ENCODE measurements at places on chromosomes 1 and 21.

GRCh38 chr1:67939942-67940341 is 106.7 kb upstream of the GNG12 start:
- no peak for DNase-seq

GRCh38 chr1:178620584-178621475 is 104.2 kb upstream of the RALGPS2 start:
- no peak for DNase-seq

- DNase-seq, result no peak
Observed at GRCh38 chr1:33045246-33045645, 8.6 kb upstream of the AK2 start.

DNA sequence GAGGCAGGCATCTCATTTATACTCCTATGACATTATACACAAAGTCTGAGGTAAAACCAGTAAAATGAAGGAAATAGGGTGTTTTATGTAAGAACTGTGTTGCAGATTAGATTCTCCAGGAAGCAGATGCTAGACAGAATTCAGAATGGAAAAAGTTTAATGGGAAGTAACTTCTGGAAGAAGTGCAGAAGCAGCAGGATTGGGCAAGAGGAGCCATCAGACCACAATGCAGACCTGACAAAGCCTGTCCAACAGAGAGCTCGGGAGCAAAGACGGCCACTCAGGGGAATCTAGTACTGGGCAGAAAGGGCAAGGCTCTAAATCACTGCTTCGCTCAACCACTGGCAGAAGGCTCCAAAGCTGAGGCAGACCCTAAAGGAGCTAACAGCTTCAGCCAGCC is 33.7 kb downstream of the FBXO42 start:
- DNase-seq, result no peak

DNA sequence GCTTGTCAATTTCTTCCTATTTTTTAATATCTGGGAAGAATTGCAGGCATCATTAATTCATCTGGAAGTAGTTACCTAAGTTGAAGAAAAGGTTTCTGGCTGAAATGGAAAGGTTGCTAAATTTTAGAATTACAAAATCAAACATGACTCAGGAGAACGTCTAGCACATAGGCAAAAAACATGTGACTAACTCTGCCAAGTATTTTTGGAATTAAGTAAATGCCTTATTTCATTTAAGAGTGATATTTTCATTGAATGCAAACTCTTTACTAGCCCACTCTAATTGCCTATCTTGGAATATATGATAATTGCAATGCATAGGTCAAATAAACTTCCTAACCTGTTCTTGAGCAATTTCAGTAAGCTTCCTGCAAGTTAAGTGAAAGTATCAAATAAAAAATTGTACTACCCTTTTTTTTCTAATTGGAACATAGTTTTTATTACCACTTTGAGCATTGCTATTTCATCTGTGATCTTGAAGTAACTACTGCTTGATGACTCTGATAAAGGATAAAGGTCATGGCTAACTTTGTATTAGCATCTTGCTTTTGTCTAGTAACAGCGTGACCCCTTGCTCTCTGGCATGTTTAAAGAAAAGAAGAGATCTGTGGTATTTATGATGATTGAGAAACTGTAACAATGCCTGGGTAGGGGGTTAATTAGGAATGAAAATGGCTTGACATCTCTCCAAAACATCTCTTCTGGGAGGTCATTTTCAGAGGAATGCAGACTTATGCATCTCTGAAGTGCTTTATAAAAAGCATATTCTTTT is 208.3 kb upstream of the NCAM2 start:
- no peak for DNase-seq

- DNase-seq, result no peak
Observed at GRCh38 chr1:106961646-106962045, 94.8 kb upstream of the PRMT6 start.

DNA sequence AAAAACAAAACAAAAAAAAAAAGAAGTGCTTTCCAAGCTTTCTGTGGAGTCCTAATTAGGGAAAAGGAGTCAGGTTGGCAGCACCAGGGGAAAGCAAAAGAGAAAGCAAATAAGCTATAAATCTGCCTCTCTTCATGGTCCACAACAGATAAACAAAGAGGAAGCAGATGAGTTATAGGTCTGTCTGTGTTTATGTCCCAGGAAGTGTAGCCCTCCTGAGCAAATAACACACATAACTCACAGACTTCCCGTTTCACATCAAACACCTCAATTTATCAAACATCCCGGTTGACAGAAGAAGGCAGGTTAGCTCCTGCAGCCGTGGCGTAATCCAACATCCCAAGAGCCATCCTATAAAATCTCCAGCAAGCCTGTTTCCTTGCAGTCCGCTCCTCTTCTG is 5.6 kb upstream of the SLC2A5 start:
- DNase-seq, result no peak

- DNase-seq, result no peak
Observed at GRCh38 chr1:91707114-91707889, 178.6 kb downstream of the TGFBR3 start.

GRCh38 chr21:44568667-44569556 is 4.6 kb upstream of the KRTAP10-4 start:
- DNase-seq, result no peak

DNA sequence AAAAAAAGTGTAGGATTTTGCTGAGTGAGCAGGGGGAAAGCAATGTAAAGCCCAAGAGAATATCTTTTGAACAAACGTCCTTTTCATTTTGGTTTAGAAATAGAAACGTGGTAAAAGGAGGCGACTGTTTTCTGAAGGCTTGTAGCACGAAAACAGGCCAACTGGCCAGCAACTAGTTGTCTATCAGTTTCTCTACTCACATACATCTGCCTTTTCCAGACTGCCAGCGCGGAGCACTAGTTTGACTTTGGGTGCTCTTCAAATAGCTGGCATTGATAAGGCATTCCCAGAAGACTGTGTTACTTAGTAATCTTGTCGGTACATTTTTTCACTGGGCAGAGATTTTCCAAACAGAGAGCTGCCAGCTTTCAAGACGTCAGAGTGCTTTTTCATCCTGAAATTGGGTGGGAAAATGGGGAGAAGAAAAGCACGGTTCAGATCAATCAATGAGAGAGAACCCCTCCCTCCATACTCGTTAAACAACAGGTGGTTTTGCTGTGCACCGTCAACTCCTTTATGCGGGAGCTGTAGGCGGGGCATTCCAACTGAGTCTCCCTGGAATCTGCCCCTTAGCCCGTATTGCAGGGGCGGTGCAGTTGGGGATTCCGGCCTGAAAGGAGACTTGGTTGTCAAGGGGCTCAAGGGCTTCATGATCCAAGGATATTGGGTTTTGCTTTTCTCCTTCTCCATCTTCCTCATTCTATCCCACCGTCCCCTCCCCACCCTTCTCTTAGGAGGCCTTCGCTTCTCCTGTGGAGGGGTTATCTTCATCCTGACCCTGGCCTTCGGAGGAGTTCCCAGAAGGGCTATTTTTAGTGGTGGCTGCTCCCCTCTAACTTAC is 884 bp upstream of the LRRC8C start:
- DNase-seq, result no peak

DNA sequence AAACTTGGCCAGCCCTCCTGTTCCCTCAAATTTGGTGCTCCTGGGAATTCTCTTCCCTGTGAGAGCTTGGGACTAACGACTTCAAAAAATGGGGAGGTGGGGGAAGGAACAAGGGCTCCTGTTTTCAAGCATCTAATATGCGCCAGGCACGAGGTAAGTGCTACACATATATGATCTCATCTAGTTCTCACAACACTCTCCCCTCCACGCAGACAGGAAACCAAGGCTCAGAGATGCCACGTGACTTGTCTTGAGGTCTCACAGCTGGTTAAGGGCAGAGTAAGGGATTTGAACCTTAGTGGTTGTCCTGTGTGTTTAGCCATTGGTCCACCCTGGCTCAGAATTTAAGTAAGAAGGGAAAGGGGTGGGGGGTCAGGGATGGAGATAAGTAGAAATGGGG is 125.9 kb downstream of the DMRTB1 start:
- no peak for DNase-seq

GRCh38 chr21:35663856-35664606 is 396.3 kb downstream of the SETD4 start:
- DNase-seq, result no peak

GRCh38 chr1:82048596-82048995 is 247.9 kb downstream of the ADGRL2 start:
- no peak for DNase-seq

GRCh38 chr1:186682736-186683135 is 2.5 kb upstream of the PTGS2 start:
- no peak for DNase-seq

- DNase-seq, result no peak
Observed at GRCh38 chr1:55359611-55360010, 144.4 kb upstream of the USP24 start.

DNA sequence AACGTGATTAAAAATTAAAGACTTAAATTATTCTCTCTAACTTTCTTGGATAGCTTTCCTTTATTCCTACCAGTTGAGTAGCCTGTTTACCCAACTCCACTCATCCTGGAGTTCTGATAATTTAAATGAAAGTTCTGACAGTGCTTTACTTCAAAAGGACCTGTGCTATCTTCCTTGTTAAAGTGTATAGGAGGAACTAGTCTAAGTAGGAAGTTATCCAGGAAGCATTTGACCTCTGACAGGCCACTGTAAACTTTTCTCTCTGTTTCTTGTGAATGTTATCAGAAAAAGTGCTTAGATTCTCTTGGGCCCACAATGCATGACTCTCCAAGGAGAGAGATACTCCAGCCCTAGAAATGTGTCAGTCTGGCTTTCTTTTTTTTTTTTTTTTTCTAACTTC is 9.2 kb downstream of the UAP1 start:
- DNase-seq, result no peak

- no peak for DNase-seq
Observed at GRCh38 chr1:152502496-152503180, 8.0 kb upstream of the LCE5A start.

GRCh38 chr1:65179148-65179547 is 31.1 kb downstream of the AK4 start:
- DNase-seq, result no peak

GRCh38 chr21:40505244-40505643 is 341.7 kb downstream of the DSCAM start:
- DNase-seq, result no peak

DNA sequence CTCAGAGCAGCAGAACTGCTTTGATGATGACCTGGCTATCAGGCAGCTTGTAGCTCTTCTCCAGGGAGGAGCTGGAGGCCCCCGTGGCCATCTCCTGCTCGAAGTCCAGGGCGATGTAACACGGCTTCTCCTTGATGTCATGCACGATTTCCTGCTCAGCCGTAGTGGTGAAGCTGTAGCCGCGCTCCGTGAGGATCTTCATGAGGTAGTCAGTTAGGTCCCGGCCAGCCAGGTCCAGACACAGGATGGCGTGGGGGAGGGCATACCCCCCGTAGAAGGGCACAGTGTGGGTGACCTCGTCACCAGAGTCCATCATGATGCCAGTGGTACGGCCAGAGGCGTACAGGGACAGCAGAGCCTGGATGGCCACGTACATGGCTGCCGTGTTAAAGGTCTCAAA is 18.3 kb upstream of the TP53BP2 start:
- DNase-seq, result no peak

GRCh38 chr1:25541889-25542658 is 1.3 kb upstream of the LDLRAP1 start:
- DNase-seq, result no peak

DNA sequence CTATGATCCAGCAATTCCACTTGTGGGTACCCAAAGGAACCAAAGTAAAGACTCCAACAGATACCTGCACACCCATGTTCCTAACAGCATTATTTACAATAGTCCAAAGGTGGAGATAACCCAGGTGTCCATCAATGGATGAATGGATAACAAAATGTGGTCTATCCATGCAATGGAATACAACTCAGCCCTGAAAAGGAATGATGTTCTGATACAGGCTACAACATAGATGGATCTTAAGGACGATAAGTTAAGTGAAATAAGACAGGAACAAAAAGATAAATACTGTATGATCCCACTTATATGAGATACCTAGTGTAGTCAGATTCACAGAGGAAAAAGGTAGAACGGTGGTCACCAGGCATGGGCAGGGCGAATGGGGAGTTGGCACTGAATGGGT is 69.7 kb downstream of the GNG4 start:
- no peak for DNase-seq

- DNase-seq, result no peak
Observed at GRCh38 chr1:6110326-6110725, 64.6 kb downstream of the KCNAB2 start.

GRCh38 chr1:247286134-247286670 is 30.3 kb downstream of the VN1R5 start:
- DNase-seq, result no peak

DNA sequence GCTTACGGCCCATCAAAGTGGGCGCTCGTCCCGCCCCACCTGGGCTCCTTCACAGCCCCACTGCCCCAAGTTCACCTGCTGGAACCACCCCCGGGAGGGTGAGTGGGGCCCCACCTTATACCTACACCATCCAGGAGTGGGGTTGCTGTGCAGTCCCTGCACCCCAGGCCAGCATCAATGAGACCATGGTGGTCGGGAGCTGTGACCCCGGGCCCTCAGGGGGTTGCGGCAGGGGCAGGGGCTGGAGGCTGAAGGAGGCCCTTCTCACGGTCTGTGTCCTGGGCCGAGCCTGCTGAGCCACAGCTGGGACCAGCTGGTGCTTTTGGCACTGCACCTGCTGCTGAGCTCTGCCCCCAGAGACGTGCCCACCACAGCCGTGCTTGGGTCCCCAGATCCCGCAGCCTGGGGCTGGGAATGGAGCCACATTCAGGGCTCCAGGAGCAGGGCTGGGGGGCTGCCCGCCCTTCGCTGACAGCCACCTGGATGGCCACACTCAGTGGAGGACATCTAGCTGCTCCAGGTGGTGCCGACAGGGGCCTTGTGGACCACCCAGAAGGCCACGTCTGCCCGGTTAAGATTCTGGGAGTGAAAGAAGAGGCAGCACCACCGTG is 17.4 kb downstream of the ACTRT2 start:
- no peak for DNase-seq

GRCh38 chr1:114105421-114105979 is 48.2 kb downstream of the SYT6 start:
- DNase-seq, result no peak

DNA sequence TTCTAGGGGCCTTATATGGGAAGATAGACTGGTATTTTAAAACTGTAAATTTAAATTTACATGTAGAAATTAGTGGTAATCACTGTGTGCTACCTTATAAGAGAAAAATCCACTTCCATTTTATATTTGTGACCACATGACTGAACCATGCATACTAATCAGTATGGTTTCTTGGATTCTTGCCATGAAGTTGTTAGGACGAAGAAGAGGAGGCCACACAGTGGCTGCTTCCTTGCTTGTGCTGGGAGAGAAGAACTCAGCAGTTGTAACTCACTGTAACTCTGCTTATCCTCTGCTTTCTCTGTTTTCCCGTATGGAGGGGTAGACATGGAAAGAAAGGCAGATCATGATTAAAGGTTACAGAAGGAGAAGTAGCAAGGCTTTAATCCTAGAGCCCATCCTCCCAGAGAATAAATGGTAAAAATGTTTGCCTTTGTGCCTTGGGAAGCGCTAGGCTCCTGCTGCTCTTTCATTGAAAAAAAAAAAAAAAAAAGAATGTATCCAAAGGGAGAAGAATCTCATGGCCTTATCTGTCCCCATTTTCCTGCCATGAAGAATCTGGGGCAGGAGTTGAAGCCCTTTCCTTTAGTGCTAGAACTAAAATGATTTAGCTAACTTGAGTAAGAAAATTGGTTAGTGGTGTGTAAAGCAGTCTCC is 32.4 kb downstream of the KCTD3 start:
- no peak for DNase-seq

GRCh38 chr1:227790868-227791267 is 24.6 kb upstream of the PRSS38 start:
- no peak for DNase-seq

Data from activated CD4-positive, CD25-positive, alpha-beta regulatory T cell (primary cell).